ENCODE measurements at places on chromosomes 5 and 9. TPM values are rescaled to one million over a fixed set of nuclear protein-coding genes. Genes with fewer than 3 reads are reported as not detected.

ALDOB gene
- not detected for total RNA-seq

OLFML2A gene
- 7.4 TPM for total RNA-seq

LIX1 gene
- 0.14 TPM for total RNA-seq

- DNase-seq, result no peak
These were observed 330 bp downstream of the TBC1D2 start for GRCh38 chr9:98255061-98255577.

GRCh38 chr5:74894351-74894750, 28.2 kb upstream of the FAM169A start:
- no peak for DNase-seq

DNA sequence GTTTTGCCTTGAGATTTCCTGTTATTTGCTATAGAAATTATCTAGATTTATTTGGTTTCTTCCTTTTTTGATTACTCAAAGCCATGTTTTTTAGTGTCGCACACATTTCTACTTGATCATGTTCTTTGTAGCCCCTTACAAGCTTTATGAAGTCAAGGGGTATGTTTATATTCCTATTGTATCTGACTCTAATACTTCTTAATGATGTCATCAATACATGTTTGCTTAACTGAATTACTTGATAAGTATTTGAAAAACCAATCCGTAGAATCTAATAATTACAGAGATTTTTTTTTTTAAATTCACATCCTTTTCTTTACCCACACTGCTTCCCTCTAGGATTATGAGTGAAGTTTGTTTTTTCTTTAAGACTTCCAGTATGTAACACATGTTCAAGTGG, 53.0 kb downstream of the CDC42SE2 start:
- no peak for DNase-seq

GRCh38 chr9:99459919-99460318, 237.8 kb downstream of the SEC61B start:
- no peak for DNase-seq

DNA sequence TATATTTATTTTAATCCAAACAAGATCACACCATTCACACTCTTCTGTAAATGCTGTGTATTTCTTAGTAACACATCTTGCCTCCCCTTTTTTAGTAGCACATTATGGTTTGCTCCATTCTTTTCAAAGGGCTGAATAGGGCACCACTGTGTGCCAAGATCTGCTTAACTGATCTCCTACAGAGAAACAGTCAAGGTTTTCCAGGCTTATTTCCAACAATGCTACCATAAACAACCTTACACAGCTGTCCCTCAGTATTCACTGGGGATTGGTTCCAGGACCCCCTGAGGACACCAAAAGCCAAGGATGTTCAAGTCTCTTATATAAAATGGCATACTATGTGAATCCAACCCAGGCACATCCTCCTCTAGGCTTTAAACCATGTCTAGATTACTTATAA, 16.5 kb downstream of the GOLM1 start:
- no peak for DNase-seq

GRCh38 chr9:90808890-90809685, 7.5 kb downstream of the SYK start:
- no peak for DNase-seq
